ENCODE measurements at places on chromosomes 6 and 20.

DNA sequence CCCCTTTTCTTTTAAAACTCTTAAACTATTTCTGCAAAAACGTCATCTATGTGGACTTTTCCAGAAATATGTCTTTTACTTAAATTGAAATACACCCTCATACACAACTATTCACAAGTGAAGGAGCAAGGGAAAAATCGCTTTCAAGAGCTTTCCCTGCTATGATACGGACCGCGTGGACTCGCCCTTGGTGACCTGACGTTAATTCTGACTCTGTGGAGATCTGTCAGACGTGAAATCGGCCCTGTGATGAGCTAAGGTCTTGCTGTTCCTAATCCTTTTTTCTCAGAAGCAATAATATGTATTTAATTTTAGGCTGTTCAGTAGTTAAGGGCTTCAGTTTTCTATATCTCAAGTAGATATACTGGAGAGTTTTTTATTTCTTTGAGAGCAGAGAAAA lies 113.6 kb downstream of the RPP40 start:
- DNase-seq: no peak

- no peak for DNase-seq
Measured at GRCh38 chr6:38656896-38657295, 17.2 kb upstream of the BTBD9 start.

GRCh38 chr20:57528148-57528547 lies 3.2 kb upstream of the CTCFL start:
- DNase-seq: no peak

DNA sequence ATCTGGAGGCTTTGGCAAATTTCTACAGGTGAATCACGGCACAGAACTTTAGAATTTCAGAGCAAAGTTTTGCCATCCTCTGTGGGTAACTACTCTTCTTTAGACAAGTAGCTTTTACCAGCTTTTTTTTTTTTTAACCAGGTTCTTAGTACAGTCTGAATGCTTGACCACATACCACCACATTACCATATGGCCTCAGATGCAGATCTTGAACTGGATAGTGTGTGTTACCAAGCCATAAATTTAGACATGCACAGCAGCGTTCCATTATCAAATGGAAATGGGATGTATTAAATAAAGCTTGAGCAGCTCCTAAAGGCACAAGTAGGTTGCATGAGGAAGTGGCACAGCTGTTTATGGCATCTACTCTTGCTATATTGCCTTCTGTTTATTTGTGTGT lies 38.3 kb upstream of the PRSS16 start:
- no peak for DNase-seq

GRCh38 chr6:130019326-130020072 lies 1.1 kb downstream of the L3MBTL3 start:
- DNase-seq: peak; percentile 60
